Activated CD4-positive, alpha-beta T cell treated with anti-CD3 and anti-CD28 coated beads, Interleukin-2, amount 50 U/mL, for 48 hours (primary cell): ENCODE measurements at places on chromosomes 13 and 19.

DNA sequence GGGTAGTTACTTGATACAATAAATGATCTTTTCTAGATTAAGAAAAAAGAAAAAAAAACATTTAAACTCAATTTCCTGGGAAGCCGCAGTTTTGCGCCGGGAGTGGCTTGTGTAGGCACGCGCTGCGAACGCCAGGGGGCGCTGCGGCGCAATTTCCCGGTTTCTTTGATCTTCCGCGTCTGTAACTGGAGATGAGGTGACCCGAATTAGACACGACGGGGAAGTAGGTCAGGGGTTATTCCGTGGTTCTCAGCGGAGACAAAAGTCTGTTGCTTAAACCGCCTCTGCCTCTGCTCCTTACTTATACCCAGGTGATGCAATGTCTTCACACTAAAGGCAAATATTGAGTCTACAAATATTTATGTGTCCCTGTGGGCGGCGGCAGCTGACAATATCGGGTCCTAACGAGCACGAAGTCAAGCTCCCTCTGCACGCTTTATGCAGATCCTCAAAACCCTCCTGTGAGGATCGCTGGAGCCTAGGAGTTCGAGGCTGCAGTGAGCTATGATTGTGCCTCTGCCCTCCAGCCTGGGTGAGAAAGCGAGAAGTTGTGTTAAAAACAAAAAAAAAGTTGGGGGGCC is 15.2 kb downstream of the STXBP2 start:
- peak; percentile 87 for DNase-seq

GRCh38 chr19:34925278-34925855 is 1.3 kb upstream of the ZNF30 start:
- DNase-seq, result no peak

- no peak for DNase-seq
Measured at GRCh38 chr19:7391218-7391670, 42.5 kb downstream of the ARHGEF18 start.

DNA sequence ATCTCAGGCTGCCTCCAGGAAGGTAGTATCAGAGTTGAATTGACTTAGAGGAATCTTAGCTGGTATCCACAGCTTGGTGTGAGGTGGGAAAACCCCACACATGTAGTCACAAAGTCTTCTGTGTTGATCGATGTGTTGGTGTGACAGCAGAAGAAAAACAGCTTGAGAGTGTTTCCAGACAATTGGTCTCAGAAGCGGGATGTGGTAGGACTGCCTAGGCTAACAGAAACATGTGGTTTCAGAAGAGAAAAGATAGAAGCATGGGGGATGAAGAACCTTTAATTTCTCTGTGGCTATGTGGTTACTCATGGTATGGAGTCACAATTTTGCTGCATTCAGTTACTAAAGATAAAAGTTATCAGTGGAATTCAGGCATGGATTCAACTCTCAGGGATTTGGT is 134.7 kb upstream of the SLITRK5 start:
- DNase-seq, result no peak

GRCh38 chr19:13574933-13575332 is 68.7 kb upstream of the CACNA1A start:
- no peak for DNase-seq
